Fibroblast of skin of left quadriceps (primary cell): ENCODE measurements at places on chromosomes 2 and 18.

GRCh38 chr2:8491296-8492027 is 190.4 kb upstream of the ID2 start:
- DNase-seq: peak; percentile 10

DNA sequence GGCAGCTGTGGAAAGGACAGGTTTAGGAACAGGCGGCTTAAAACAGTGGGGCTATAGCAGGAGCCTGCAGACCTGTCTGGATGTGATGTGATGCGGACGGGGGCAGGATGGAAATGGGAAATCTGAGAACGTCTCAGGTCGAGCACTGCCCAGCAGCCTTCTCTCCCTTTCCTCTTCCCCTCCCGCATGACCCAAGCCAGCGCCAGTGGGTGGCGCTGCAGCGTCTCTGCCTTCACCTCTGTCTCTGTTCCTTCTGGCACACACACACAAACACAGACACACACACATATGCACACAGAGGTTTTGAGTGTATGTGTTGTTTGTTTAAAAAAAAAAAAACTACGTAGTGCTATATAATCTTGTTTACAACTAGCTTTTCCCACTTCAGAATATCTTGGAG is 82.0 kb upstream of the SLC66A3 start:
- DNase-seq: peak; percentile 18

GRCh38 chr2:205848601-205849000 is 166.3 kb downstream of the NRP2 start:
- DNase-seq: no peak

DNA sequence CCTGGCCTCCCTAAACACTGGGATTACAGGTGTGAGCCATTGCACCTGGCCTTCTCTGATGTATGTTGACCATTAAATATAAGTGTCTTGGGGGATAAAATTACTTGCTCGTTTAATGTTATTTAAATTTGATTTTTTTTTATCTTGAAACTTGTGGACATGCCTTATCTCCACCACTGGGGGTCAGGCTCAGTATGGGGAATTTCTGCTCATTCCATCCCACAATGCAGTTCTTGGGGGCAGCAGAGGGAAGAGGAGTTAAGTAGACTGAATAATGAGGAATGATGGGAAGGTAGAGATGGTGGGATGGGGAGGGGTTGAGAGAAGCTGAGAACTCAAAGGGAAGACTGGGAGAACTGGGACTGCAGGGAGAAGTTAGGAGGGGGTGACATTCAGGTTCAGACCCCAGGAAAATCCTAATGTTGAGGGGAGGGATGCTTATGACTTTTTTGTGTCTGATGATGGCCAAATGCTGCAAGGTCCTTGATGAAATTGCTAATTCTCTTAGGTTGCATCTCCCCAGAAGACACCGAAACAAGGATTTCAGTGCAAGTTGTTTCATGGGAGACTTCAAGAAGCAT is 174.2 kb downstream of the MIB1 start:
- DNase-seq: peak; percentile 14

- DNase-seq: no peak
Measured at GRCh38 chr2:26540306-26540705, 62.4 kb upstream of the OTOF start.

DNA sequence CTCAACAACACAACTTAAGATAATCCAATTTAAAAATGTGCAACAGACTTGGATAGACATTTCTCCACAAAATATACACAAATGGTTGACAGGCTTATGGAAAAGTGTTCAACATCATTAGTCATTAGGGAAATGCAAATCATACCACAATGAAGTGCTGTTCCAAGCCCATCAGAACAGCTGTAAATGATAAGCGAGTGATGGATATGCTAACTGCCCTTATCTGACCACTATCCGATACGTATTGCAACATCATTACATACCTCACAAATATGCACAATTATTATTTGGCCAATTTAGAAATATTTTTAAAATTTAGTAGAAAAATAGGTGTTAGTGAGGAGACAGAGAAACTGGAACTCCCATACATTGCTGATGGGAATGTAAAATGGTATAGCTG is 62.2 kb downstream of the PPP4R1 start:
- peak; percentile 39 for DNase-seq

DNA sequence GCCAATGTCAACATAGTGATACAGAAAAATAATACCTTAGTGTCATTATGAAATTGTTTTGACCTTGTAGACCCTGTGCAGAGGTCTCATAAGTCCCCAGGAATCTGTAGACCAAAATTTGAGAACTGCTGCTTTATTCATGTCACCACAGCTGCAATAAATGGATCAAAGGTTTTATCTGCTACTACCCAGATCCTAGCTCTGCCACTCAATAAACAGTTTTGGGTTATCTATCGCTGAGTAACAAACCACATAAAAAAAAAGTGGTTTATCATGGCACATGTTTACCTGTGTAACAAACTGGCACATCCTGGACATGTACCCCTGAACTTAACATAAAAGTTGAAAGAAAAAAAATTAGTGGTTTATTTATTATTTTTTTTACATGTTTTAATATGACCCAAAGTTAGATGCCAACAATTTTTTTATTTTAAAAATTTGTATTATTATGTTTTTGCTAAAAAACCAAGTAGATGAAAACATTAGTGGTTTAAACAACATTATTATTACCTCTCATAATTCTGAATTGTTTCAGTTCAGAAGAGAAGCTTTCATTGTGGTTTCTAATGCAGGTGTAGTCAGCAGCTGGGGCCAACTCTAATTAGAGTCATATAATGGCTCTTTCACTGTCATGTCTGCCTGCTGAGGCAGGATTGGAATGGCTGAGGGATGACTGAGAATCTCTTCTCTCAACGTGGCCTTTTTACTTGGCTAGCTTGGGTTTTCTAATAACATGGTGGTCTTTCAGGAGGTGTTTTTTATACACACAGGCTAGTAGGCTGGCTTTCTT is 103.3 kb upstream of the SLC38A11 start:
- no peak for DNase-seq

DNA sequence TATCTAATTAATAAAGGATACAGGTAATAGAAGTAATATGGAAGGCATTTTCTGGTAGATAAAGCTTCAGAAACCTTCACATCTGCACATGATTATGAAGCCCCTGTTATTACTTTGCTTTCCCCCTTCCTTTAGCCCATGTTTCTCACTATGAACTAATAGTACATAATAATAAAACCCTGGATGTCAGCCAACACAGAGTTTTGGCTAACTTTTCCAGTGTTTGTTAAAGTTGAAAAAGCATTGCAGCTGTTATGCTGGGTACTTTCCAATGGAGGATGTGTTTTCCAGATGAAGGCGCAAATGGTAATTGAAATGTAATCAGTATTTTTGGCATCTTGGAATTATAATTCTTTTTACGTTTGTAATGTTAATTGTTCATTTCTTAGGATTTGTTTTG is 43.5 kb downstream of the SPTBN1 start:
- peak; percentile 61 for DNase-seq

- no peak for DNase-seq
Measured at GRCh38 chr2:49831698-49832367, 677.5 kb upstream of the FSHR start.

- DNase-seq: peak; percentile 59
Measured at GRCh38 chr2:111226876-111227700, 106.4 kb downstream of the BCL2L11 start.

DNA sequence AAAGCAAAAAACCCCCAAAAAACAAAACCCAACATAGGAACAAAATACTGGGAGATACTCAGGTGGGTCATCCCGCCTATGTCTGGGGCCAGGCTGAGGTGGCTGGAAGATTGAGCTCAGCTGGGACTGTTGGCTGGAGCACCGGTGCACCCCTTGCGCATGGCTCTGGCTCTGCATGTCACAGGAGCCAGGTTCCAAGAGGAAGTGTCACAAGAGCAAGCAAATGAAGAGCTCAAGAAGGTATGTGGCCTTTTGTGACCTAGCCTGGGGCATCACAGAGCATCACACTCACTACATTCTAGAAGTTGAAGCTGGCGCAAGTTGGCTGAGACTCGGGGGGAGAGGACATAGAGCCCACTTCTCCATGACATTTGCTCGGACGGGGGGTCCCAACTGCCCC is 40.6 kb downstream of the PDCL3 start:
- no peak for DNase-seq

GRCh38 chr2:189641002-189641401 is 20.3 kb upstream of the ASNSD1 start:
- no peak for DNase-seq

GRCh38 chr2:12764075-12764730 is 47.5 kb downstream of the TRIB2 start:
- no peak for DNase-seq

GRCh38 chr18:79400591-79401381 is 5.1 kb downstream of the NFATC1 start:
- DNase-seq: no peak

DNA sequence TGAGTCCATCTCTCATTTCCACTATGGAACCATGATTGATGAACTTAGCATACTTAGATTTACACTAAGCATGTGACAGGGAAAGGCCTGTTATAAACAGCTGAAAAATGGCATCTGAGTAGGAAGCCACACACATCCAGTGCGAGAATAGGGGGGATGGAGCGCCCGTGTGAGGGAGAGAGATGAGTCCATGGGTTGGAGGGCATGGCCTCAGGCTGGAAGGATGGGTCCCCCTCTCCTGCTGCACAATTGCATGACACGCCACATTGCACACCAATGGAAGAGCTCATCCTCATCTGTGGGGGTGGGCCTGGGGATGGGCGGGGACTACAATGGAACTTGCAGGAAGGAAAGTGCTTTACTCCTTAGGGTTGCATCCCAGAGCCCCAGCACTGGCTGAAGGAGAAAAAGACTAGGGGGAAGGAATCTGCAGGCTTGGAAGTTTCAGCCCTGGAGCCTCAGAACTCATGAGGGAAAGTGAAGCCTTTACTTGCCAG is 46.4 kb upstream of the CXCR4 start:
- DNase-seq: no peak

DNA sequence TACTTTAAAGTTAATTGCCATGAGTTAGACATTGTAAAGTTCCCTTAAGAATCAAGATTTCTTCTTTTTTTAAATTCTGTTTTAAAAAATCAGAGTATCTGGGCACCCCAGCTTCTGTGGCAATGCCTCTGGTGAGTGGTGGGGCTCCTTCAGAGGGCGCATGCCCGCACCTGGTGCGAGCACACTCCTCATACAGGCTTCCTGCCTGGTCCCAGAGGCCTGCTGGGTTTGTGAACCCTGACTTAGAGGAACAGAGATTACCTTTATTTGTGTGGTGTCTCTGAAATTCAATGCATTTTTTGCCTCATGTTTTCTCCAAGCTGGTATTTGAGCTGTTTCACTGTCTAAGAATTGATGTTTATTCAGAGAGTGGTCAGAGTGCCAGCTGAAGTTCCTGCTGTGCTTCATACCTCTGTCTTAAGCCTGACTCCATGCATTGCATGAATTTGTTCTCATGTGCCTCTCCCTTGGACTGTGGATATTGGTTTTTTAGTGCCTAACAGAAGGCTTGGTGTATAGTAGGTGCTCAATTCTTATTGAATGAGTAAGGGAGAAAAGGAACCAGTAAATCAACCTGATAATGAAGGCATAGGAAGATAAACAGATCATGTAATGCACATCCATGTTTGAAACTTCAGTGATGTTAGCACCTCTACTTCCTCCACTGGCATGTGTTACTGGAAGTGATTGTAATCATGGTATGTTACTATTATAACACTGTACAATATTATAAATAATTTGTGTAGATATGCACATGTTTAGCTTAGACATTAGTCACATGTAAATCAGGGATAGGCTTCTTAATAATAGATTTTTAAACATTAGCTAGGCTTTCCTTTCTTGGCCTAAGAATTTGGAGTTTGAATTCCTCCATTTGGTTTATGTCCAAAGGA is 29.0 kb downstream of the PHLPP1 start:
- no peak for DNase-seq

GRCh38 chr2:29009711-29010677 is 28.9 kb downstream of the TOGARAM2 start:
- DNase-seq: no peak

GRCh38 chr2:109701362-109701761 is 87.2 kb downstream of the SOWAHC start:
- DNase-seq: no peak

DNA sequence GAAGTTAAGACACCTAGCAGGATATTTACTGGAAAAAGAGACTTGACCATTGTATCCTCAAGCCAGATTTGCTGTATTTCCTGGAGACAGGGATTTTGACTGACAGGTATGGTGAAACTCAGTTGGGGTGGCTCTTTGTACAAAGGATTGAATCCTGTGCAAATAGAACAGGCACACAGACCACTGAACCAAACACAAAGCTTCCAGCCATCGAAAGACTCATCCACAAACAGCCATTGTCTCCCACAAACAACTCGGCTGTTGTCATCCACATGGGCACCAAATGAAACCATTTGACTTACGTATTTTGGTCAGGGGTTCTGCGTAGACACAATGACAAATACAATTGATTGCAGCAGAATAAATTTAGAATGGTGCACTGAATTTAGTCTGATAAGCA is 15.9 kb downstream of the RNF152 start:
- DNase-seq: no peak

DNA sequence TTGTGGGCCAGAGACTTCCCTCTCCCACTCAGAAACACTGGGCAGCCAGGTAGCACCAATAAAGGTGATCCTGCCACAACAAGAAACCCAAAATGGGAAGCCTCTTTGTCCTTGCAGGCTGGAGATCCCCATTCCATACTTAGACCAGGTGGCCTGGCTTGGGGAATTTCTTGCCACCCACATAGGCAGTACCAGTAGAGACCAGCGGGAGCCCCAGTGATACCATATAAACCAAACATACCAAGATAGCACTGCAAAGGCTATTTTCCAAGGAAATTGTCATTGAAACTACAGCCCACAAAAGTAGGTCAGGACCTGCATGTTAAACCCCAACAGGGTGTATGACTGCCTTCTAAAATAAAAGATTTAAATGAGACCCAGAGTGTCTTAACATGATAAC is 171.6 kb downstream of the DIS3L2 start:
- no peak for DNase-seq

- no peak for DNase-seq
Measured at GRCh38 chr18:10894501-10894900, 254.9 kb downstream of the PIEZO2 start.

GRCh38 chr2:74333896-74334586 is 9.2 kb downstream of the SLC4A5 start:
- DNase-seq: no peak

DNA sequence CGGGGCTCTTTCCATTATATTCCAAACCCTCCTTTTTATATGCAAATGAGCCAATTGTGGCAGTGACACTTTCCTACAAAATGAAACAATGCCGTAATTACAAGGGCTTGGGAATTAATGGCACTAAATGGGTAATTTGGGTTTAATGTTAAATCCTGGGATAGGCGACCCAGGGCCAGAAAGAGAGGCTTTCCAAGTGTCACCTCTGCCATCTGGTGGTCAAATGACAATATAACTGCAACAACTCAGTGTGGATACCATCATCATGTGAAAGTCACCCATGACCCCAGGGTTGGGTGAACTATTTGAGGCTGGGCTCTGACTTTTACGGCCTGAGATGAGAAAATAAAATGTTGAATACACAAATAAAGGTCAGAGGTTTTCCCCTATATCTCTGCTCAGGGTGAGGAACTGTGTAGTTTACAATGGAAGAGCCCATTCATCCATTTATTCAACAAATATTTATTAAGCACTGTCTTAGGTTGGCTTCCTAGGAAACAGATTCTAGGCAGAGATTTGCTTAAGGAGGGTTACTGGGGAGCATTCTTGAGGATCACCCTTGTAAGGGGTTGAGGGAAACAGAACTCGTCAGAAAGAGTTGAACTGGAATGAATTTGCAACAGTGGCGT is 13.6 kb upstream of the THADA start:
- peak; percentile 16 for DNase-seq

- no peak for DNase-seq
Measured at GRCh38 chr2:2577407-2577831, 246.3 kb upstream of the MYT1L start.
